Vagina (tissue), 2 donors: ENCODE measurements at places on chromosomes 5 and 9. TPM values are rescaled to one million over a fixed set of nuclear protein-coding genes. Genes with fewer than 3 reads are reported as not detected.

Gene BRINP1
- total RNA-seq = 0.49 TPM

Gene CCDC180
- 7.6 TPM for total RNA-seq

Gene SPATA31E1
- total RNA-seq = not detected

Gene SPATA31C1
- not detected for total RNA-seq

Gene CD74
- 530 TPM for total RNA-seq

Gene SPATA31A3
- not detected for total RNA-seq

Gene PCDHGB6
- 12.5 TPM for total RNA-seq

Gene RNF20
- 22.3 TPM for total RNA-seq

Gene FPGS
- total RNA-seq = 99.7 TPM

Gene ANKRD18B
- total RNA-seq = 5.9 TPM

Gene ENHO
- total RNA-seq = not detected

Gene PCDHA13
- total RNA-seq = not detected

Gene FUT7
- total RNA-seq = not detected

Gene FOXD4L4
- total RNA-seq = not detected

Gene DRD1
- not detected for total RNA-seq

Gene RNF38
- total RNA-seq = 22.8 TPM

Gene PRSS3
- 7.6 TPM for total RNA-seq

Gene ASS1
- 84.0 TPM for total RNA-seq

Gene GRM6
- not detected for total RNA-seq

Gene RLN2
- not detected for total RNA-seq

Gene MORN5
- total RNA-seq = not detected

Gene FAM221B
- not detected for total RNA-seq

Gene PCDHGB1
- 3.9 TPM for total RNA-seq

Gene SCGB3A1
- not detected for total RNA-seq

Gene CDC25C
- total RNA-seq = 2.0 TPM

Gene IL5
- total RNA-seq = not detected

Gene SET
- 137 TPM for total RNA-seq

Gene ARHGEF39
- total RNA-seq = 1.2 TPM

Gene FRMPD1
- 0.98 TPM for total RNA-seq

Gene AGXT2
- not detected for total RNA-seq

Gene TRIM36
- 2.2 TPM for total RNA-seq

Gene GALT
- total RNA-seq = 52.5 TPM

Gene SCGB3A2
- total RNA-seq = not detected

Gene SHISAL2B
- total RNA-seq = not detected

Gene KCNIP1
- not detected for total RNA-seq

Gene PFN3
- not detected for total RNA-seq

Gene ZNF367
- 0.74 TPM for total RNA-seq

Gene NUTM2F
- not detected for total RNA-seq

Gene FOXD4L5
- total RNA-seq = not detected

Gene MARCOL
- not detected for total RNA-seq

Gene NPR3
- total RNA-seq = 14.7 TPM

Gene PLAA
- total RNA-seq = 28.5 TPM

Gene RAB14
- total RNA-seq = 29.0 TPM

Gene CER1
- total RNA-seq = not detected

Gene TRIM14
- 25.8 TPM for total RNA-seq

Gene OR1J4
- total RNA-seq = not detected

Gene COL27A1
- total RNA-seq = 17.2 TPM

Gene SLIT3
- total RNA-seq = 52.8 TPM

Gene PRELID2
- total RNA-seq = 16.2 TPM

Gene C6
- total RNA-seq = 2.0 TPM

Gene DHX29
- 19.2 TPM for total RNA-seq

Gene MACROH2A1
- total RNA-seq = 190 TPM

Gene CAVIN4
- total RNA-seq = 0.49 TPM

Gene NTNG2
- 0.98 TPM for total RNA-seq

Gene EPB41L4B
- total RNA-seq = 4.7 TPM
